ENCODE measurements at places on chromosomes 1 and 21. TPM values are rescaled to one million over a fixed set of nuclear protein-coding genes. Genes with fewer than 3 reads are reported as not detected.

GRCh38 chr21:45857761-45858160 lies 123.8 kb upstream of the COL6A1 start:
- peak; percentile 23 for DNase-seq

DNA sequence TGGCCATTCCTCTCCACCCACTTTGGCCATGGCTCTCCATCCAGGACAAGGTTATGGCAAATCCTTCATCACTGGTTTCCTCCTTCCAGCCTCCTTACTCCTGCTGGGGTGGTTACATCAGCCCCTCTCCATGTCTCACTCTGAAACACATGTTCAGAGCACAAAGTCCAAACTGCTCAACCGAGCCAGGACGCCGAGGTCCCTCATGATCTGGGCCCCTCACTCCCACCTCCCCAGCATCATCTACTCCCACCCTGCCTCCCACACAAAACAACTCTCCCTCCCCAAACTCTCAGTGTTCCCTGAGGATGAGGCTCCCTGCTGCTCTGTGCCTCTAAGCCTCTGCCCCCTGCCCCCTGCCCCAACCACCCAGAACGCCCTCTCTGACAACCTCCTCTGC lies 33.3 kb upstream of the ZBTB40 start:
- no peak for DNase-seq

- no peak for DNase-seq
Measured at GRCh38 chr1:85615586-85616363, 35.2 kb downstream of the CCN1 start.

DNA sequence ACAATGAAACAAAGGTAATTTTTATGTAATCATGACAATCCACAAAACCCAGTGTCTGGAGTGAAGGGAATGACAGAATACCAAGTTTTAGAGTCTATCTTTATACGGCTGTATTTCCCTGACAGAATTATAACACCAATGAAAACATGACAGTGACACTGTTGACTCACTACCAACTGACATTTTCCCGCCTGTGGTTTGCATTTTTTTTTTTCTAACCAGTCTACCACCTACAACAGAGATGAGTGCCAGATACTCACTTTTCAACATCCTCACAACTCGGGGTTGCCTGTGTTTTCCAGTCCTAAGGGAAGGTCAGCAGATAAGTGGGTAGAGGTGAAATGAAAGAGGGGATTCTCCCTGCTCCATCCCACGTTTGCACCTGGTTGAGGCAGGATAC lies 118.9 kb downstream of the KCNJ6 start:
- DNase-seq: no peak

DNA sequence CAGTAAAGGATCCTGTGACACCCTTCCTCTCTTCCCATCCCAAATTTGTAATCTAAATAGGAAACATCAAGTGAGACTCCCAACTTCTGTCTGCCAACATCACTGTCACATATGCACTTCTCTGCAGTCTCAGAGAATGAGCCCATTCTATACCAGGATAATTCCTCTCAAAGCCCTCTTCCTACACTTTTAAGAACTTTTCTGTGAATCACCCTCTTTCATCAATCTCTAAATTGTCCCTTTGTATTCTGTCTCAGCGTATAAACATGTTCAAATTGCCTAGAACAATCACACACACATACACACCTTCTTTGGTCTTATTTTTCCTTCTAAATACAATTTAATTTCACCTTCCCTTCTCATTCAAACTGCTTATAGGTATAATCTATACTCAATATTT lies 111.8 kb downstream of the PTBP2 start:
- DNase-seq: no peak

Gene SAMSN1
- total RNA-seq: 89.4 TPM

Gene CEP170
- total RNA-seq: 51.9 TPM

All from activated naive CD4-positive, alpha-beta T cell treated with anti-CD3 and anti-CD28 coated beads, Interleukin-2, amount 50 U/mL, for 72 hours (primary cell).